Skin of body (tissue), 3 donors: ENCODE measurements at places on chromosomes 5 and 9. TPM values are rescaled to one million over a fixed set of nuclear protein-coding genes. Genes with fewer than 3 reads are reported as not detected.

DNA sequence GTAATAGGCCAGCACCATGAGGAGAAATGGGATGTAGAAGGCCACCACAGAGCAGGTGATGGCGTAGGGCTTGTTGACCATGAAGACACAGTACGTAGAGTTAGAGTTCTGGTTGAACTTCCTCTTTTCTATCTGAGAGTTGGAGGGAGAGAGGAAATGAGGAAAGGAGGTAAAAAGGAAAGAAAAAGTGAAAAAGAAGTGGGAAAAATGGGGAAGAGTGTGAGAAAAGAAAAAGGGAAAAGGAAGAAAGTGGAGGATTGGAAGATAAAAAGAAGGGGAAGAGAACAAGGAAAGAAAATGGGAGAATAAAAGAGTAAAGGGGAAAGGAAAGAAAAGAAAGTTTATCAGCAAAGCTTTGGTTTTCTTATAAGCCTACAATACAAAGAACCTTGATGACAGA, 126.1 kb downstream of the FBXO38 start:
- DNase-seq: no peak

DNA sequence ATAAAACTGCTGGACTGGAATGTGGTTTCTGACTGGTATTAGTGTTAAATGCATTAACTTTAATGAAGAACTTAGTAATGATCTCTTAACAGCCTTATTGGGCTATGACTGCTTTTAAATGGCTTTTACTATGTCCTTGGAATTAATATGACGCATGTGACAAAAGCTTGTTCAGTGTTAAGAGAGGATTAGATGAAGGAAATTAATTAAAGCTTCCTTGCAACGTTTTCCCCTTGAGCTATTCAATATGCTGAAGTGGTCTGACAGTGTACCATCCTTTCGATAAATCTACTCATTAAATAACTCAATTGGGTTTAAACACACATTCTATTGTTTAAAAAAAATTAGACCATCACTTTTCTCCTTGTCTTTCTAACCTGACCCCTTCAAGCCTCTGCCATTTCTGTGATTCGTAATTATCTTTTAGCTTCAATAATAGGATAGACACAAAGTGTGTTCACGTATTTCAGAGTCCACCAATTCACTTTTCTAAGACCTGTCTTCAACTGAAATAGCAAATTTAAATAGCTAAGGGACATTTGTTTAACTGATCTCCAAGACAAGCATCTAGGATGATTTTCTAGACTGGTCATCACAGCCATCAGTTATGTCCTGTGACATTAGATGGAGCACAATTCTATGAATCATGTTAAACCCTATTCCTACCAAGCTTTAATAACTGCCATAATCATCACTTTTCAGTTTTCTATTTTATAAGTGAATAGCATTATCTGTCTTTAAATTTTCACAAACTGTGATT, 1258.0 kb upstream of the CDH9 start:
- DNase-seq: no peak

DNA sequence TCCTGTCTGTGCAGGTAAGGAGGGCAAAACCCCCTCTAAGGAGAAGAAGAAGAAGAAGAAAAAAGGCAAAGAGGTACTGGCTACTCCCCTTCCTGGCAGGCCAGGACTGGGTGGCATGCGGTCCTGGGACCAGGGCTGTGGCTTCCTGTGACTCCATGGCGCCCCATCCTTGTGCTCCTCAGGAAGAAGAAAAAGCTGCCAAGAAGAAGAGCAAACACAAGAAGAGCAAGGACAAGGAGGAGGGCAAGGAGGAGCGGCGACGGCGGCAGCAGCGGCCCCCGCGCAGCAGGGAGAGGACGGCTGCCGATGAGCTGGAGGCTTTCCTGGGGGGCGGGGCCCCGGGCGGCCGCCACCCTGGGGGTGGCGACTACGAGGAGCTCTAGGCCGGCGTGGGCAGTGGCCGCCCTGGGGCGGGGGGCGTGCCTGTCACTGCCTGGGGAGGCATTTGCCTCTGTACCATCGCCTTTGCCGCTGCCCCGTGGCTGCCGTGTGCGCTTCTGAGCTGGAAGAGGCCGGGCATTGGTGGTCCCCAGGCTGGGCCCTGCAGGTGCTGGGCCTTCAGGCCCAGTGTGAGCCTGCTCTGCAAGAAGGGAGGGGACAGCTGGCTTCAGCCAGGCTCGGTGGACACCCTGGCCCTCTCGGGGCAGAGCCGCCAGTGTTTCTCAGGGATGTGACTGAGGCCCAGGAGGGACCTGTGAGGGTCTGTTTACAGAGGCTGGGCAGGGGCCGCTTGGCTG, 2.0 kb upstream of the AJM1 start:
- no peak for DNase-seq

DNA sequence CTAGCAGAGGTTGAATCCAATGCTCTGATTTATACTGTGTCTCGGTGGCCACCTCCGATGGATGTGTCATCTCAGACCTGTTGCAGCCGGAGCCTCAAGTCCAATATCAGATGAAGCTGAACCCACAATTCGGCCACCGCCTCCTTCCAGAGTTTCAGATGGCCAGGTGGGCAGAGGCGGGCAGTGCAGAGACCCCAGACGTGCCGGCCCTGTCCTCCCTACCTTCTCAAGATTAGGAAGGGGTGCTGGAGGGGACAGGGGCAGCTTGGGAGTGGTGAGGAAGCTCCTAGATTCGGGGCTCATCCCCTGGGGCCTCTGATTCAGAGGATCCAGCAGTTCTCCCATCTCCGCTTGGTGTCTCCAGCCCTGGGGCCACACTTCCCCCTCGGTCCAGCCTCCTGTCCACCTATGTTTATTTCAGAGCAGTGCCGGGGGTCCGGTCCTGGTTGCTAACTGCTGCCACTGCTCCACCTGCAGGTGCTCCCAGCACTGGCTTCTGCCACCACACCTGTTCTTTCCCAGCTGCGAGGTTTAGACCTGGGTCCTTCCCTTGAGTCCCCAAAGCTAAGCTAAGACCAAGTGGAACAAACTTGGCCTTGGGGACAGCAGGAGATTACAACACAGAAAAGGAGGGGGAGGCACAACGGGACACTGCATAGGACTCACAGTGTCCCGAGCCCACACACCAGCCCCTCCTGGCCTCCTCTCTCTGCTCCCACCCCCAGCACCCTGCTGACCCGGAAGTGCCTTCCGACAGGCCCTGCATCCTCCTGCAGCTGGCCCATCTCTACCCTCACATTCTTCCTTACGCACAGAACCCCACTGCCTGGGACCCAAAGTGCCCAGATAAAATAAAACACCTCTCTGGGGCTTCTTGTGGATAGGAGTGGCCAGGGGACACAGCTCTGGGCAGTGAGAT, 81.6 kb downstream of the NTNG2 start:
- DNase-seq: no peak

GRCh38 chr5:107134931-107135330, 535.8 kb downstream of the EFNA5 start:
- no peak for DNase-seq

The PCDHB8 gene
- 0.49 TPM for total RNA-seq
